AG10803 (cell line): ENCODE measurements at places on chromosomes 5 and 9.

DNA sequence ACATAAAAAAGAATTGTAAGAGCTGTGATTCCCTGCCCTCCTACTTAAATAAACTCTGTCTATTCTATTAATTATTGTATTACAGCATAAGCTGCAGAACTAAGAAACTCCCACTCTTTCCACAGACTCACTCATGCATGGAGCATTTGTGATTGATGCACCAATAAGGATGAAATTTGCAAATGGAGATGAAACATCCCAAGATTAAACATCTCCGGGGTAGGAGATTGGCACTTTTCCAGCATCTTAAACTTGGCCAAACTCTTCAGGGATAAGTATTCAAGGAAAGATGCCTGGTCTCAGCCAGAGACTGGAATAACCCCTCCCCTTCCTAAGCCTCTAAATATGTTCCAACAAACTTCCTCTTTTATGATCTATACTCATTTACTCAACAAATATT, 472.0 kb downstream of the ACTL7B start:
- no peak for DNase-seq

DNA sequence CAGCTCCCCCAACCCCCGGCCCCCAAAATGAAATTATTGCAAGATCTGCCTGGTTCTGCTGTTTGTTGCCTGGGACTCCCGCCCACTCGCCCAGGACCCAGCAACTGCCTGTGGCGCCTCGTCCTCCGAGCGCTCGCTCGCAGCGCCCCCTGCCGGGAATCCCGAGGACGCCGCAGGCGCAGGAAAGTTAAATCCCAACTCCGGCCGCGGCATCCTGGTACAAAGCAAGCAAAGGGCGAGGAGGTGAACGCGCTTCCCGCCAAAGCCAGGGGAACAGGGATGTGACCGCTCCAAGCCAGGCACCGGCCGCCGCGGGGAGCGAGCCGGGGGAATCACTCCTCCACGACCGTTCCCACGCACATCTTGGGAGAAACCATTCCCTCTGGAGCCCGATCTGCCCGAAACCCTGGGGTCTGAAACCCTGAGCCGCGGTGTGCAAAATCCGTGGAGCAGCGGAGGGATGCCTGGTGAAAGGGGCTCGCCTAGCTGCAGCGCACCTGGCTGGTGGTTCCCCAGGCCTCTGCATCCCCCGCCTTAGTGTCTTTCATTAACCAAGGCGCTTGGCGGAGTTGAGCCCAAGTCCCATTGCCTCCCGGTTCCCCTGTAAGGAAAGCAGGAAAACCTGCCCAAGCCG, 1.3 kb downstream of the SEMA5A start:
- peak; percentile 79 for DNase-seq

- peak; percentile 26 for DNase-seq
Observed at GRCh38 chr5:154611341-154611767, 133.3 kb upstream of the HAND1 start.

GRCh38 chr9:112505086-112505485, 18.5 kb downstream of the KIAA1958 start:
- DNase-seq, result no peak

GRCh38 chr9:82970359-82970758, 92.6 kb downstream of the RASEF start:
- DNase-seq, result no peak

DNA sequence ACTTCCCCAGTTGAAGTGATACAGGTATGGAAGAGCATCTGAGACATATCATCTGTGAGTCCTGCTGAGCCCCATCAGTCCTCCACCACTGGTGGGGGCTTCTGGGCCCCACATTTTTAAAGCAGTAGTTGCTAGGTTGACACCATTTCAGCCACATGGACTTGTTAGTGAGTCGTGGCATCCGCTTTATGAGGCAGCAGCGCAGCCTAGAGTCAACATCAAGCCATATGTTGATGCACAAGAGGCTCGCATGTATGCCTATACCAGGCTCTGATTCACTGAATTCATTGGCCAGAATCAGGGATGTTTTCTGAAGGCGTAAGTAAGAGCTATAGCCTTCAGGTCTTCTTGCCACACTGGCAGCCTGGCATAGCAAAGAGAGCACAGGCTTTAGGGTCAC, 26.8 kb downstream of the ZNF346 start:
- DNase-seq, result no peak

DNA sequence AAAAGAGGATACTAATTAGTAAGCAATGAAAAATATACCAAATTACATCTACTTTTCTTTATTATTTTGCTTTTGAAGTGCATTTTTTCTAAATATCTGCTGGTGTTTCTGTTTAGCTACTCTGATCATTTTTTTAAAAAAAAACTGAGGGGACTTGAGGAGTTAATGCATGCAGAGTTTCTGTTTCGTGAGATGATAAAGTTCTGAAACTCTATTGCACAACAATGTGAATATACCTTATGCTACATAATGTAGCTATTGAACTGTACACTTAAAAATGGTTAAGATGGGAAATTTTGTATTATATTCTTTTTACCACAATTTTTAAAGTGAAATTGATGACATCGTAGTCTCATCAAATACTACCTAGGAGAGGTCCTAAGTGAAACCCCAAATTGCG, 288.3 kb upstream of the NR4A3 start:
- no peak for DNase-seq

- no peak for DNase-seq
Observed at GRCh38 chr9:35482071-35482470, 7.8 kb upstream of the RUSC2 start.
